T47D (cell line): ENCODE measurements at places on chromosomes 11 and 22.

DNA sequence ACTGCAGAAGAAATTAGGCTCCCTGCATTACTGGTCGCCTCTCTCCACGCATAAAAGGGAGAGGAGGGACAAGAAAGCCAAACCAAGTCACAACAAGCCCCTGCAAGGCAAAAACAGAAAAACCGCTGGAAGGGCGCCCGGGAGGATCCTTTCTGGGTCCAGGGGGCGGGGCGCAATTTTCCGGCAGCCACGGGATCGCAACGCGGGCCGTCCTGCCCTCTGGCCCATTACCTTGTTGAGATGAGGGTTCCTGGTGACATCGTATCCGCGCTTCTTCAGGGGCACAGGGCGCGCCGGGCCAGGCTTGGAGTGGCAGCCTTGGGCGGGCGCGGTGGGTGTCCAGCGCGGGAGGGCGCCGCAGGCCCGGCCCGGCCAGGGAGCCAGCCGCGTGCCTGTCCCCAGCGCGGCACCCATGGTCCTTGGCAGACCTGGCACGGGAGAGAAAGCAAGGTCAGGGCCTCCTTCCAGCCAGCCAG, 847 bp downstream of the ME3 start:
- peak; percentile 9 for DNase-seq

DNA sequence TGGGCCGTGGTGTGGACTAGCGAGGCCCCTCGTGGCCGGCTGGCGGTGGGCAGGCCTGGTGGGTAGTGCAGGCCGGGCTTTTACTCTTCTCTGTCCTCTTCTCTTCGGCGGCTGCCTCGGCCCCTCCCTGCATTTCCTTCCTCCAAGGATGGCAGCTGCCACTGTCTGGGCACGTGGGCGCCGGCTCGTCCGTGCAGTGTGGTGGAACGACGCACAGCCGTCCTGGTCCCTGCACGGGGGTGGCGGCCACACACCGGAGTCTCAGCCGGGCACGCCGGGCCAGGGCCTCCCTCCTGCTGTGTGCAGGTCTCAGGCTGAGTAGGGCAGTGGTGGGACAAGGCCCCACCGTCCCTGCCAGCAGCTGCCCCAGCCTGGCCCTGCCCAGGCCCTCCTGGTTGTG, 37.7 kb downstream of the MOB2 start:
- DNase-seq, result no peak

DNA sequence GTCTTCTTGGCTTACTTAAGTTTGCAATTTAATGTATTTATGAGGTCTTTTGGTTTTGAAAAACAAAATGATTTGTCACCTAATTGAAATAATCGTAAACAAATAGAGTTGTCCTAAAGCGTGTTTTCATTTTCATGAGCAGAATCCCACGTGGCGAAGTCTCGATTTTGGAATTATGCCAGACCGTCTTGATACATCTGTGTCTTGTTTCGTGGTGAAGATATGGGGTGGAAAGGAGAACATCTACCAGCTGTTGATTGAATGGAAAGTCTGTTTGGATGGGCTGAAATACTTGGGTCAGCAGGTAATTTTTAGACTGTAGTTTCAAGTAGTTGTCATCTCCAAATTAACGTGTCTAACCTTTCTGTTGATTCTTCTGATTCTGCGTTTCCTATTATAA, 64.7 kb downstream of the UVRAG start:
- DNase-seq, result no peak

DNA sequence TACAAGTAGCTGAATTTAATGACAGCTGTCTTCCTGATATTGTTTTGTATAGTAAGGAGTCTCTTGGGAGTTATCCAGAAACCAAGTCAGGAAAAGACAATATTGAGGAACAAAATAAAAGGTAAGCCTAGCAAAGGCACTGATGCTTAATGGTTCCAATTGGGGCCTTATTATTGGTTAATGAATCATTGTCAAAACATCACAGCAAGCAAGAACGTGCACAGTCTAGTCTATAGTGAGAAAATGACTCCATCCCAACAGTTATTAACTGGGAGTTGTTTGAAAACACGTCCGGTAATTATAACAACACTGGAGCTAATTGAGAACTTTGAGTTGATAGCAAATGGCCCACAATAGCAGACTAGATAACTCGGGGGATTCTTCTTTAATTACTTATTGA, 17.7 kb downstream of the BSX start:
- DNase-seq, result no peak

DNA sequence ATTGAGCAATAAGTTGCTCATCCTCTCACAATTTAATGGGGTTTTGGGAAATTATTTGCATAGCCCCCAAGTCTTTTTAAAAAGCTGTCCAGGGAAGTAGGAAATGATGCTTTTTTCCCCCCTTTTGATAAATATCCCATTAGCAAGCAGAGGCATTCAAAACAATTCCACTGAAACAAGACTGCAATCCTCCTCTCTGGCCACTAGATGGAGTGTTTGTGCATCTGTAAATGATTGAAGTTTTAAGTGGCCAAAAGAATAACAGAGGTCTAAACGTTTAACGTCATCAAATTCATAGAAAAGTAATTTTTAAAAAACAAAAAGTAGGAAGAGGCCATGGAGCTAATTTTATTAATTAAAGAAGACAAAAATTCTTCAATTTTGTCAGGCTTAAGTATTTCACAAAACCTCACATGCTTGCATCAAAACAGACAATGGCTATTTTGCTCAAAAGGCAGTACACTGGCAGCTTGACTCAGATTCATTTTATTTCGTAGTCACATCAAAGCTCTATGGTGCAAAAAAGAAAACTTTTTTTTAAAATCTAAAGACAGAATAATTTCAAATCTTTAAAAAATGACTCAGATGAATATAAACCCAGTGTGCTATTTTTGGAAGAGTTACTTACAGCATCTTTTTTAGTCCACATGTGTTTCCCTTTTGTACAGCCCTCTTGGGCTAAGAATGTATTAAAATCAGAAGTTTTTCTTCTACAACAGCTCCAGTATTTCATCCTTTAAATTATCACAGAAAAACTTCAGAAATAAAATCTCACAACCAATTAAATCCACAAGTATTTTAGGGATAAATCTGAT, 17.8 kb downstream of the CHORDC1 start:
- peak; percentile 74 for DNase-seq

GRCh38 chr11:115463606-115464005, 40.6 kb downstream of the CADM1 start:
- no peak for DNase-seq

DNA sequence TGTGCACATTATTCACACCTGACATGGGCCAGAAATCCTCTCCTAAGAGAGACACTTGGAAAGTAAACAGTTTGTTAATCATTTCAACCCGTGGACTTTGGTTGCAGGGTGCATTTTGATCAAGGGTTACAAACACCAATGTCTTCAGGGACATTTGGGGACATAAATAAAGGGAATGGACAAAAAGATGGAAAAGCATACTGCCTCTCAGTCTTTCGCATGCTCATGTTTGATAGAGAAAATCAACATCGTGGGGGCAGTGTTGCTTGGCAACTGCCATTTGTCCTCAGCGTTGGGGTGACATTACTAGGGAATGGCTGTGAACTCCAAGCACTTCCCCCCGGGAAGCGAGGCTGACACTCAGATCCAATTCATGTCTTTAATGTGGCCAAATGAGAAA, 114.7 kb upstream of the OR4B1 start:
- no peak for DNase-seq

DNA sequence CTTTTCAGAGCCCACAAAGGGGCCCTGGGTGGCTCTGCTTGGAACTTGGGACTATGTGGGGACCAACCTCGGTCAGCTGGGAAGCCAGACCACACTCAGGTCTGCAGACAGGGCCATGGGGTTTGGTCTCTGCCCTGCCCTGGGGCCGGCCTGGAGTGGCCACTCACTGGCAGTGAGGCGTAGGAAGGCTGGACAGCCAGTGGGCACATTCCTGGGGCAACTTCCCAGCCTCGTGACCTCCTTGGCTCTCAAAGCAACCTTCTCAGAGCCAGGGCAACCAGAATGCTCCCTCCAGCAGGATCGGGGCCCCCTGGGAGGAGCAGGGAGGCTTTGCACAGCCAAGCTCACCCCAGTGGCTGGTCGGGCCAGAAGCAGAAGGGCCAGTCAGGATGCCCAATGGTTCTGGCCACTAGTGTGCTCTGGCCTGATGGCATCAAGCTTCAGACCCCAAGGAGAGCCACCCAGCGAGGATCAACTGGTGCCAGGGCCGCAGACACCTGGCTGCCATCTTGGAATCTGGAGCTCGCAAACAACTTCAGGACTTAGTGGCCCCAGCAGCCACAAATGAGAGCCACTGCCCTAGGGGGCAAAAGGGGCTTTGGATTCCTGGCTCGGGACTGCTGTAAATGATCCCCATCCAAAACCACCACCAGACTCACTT, 87.1 kb downstream of the MYEOV start:
- DNase-seq, result no peak

DNA sequence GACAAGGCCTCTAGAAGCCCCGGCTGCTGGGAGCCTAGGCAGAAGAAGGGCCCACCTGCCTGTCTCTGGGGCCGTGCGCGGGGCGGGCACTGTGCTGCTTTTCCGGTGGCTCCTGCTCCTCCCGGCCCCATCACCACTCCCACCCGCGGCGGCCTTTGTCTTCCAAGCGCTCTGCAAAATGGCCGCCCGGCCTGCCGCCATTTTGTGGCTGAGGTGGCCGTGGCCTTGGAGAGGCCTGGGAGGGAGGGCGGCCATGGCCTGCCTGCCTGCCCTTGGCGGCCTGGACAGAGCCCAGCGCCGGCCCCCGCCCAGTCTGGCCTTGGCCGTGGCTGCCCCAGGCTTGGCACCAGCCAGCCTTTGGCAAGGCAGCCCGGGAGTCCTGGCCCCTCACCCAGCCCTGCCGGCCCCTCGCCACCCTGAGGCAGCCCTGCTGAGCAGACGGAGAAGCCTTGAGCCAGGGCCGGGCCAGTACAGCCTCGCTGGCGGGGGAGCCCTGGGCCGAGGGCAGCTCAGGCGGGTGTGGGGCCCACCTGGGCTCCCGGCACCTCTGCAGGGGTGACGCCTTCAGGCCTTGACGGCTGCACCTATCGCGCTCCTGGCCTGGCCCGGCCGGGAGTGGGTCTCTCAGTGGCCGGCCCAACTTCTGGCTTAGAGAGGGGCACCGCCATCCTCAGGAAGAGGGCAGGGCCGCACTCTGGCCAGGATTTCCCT, 46.0 kb upstream of the PPARA start:
- DNase-seq, result no peak

DNA sequence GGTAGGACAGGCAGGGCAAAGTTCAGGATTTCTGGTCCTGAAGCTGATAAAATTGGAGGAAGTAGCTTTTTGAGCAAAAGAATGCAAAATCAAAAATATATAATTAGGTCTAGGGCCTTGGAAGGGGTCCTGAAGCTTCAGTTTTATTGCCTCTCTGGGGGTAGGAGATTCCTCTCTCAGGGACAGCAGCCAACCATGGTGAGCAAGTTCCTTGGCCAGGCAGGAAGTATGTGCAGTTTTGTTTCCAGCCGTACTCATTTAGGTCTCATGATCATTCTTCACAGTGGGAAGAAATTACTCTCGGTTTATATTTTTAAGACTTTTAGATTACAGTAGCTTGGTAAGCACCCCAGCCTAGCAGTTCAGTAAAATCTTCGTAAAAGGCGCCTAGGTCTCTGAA, 2.9 kb upstream of the RAB38 start:
- DNase-seq, result no peak

- DNase-seq, result no peak
Measured at GRCh38 chr22:24119476-24119875, 61.8 kb upstream of the SUSD2 start.

- DNase-seq, result no peak
Measured at GRCh38 chr11:120125024-120125423, 12.9 kb downstream of the TRIM29 start.

GRCh38 chr11:13262096-13262495, 15.5 kb upstream of the BMAL1 start:
- no peak for DNase-seq

DNA sequence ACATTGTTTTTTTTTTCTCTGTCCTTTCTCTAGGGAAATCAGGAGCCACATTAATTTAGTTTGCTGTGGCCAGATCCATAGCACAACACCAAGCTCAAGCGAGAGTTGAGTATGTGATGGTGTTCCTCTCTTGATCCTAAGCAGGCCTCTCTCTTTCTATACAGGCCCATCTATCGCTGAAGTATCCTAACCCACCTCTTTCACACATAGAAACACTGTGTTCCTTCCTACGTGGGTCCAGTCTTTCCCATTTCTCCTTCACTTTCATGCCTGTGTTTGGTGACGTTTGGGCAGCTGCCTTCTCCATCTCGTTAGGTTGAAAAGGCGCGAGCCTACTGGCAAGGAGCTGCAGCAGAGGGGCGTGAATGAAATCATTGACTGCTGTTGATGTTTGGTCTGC, 2.4 kb downstream of the PACS1 start:
- no peak for DNase-seq

DNA sequence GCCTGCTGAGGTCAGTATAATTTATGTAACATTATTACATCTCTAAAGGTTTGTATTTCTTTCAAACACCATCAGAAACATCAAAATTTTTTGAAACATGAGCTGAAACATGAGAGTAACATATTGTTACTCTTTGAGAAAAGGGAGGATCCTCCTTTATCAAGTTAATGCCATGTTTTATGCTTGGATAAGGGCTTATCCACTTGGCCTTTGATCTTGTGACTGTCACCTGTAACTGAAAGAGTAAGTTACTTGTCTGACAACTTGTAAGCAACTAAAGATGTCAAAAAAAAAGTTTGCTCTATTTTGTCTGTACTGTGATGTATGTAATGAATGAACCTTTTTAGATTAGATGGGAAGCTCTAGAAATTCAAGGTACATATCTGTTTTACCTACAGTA, 59.6 kb downstream of the FAR1 start:
- no peak for DNase-seq

GRCh38 chr22:45238957-45239680, 1.6 kb downstream of the KIAA0930 start:
- no peak for DNase-seq

- DNase-seq, result no peak
Measured at GRCh38 chr11:78796956-78797355, 222.3 kb upstream of the NARS2 start.

DNA sequence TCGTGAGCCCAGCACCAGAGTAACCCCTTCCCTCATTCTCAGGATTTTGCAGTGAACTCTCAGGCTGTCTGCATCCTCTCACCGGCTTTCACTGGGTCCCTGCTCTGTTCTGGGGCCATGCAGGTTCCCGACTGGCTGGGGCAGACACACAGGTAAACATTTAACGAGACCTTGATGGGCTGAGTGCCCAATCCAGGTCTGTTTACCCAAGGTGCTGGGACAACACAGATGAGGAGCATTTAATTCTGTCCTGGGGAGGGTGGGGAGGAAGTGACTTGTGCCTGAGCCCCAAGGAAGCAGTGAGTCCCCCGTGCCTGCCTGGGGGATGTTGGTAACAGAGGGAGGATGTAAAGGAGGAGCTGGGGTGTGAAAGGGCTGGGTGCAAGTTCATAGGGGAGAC, 4.4 kb downstream of the BIK start:
- peak; percentile 84 for DNase-seq

DNA sequence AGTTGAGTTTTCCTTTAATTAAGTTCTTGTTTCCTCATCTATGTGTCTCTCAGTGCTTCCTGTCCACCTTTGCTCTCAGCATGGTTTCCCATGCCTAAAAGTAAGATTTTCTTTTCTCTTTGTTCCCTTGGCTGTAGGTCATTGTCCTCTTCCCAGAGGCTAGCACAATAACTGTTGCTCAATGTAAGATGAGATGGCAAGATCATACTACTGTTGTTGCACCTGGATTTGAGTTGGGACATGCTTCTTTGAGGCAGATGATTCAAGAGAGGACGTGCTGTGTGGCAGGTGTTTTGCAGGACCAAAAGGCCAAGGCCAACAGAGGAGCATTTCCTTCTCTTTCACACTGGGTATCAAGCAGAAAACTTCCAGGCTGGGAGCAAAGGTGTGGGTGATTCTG, 11.3 kb upstream of the NELL1 start:
- no peak for DNase-seq

GRCh38 chr11:82117362-82117761, 616.3 kb downstream of the FAM181B start:
- no peak for DNase-seq

- DNase-seq, result no peak
Measured at GRCh38 chr22:17268501-17269223, 49.4 kb upstream of the ADA2 start.
